ENCODE measurements at places on chromosomes 16 and 17.
A peak's percentile ranks its signal among the peaks of the same experiment; 100 is the strongest.

- DNase-seq = peak; percentile 91
Measured at GRCh38 chr17:50440172-50440837, 14.3 kb downstream of the ACSF2 start.

DNA sequence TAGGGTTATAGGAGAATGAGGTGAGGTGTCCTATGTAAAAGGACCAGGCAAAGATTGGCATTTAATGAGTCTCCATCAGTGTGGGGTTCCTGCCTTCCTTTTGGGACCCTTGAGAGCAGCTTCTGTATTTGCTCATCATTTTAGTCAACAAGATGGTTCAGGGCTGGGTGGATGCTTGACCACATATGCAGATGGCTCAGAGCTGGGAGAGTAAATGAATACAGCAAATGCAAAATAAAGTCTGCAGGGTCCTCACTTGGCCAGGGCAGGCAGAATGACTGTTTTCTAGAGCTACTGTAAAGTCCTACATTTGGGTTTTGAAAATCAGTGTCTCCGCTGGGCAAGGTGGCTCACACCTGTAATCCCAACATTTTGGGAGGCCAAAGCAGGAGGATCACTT lies 57.2 kb upstream of the ETV4 start:
- no peak for DNase-seq

DNA sequence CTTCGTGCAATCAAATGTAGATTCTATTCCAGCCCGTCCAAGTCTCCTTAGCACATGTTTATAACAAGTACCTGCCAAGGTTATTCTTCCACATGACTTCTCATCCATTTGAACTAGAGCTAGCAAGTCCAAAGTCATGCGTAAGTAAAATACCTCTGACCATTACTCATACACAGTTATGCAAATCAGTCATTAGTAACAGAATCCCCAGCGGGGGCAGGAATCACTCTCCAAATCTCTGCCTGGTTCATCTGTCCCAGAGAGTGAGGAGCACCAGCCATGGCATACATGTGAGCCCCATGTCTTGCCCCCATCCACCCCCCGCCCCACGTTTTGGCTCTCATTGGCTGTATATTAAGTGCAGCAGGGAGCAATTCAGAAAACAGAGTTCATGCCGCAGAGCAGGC lies 27.7 kb downstream of the SRL start:
- no peak for DNase-seq

GRCh38 chr16:80283466-80284392 lies 257.1 kb upstream of the DYNLRB2 start:
- no peak for DNase-seq

- DNase-seq = no peak
Measured at GRCh38 chr16:70430667-70431536, 8.0 kb downstream of the ST3GAL2 start.

GRCh38 chr17:68305142-68305541 lies 13.8 kb downstream of the ARSG start:
- no peak for DNase-seq

- no peak for DNase-seq
Measured at GRCh38 chr17:38361694-38362465, 10.2 kb downstream of the SOCS7 start.

DNA sequence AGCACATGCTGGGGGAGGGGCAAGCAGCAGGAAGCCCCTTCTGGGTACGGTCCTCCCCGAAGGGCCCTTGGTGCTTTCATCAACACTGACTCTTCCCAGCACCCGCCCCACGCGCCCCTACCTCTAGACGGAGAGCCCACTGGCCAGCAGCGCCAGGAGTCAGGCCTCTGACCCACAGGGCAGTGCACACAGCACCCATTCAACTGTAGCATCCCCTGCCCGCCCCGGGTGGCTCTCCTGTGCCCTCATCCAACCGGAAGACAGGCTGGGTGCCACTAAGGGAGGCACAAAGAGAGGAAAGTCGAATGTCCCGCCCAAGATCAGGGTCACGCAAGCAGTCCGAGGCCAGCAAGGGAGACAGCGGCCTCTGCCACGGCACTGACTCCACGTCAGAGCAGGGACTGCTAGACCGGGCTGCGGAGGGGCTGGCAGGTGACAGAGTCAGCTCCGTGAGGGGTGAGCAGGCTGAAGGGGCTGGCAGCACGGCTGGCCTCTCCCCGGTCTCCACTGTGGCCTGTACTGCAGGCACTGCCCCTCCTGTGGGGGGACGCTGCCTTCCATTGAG lies 9.8 kb downstream of the MSRB1 start:
- peak; percentile 61 for DNase-seq

GRCh38 chr17:4309897-4310296 lies 46.1 kb upstream of the ANKFY1 start:
- DNase-seq = no peak

DNA sequence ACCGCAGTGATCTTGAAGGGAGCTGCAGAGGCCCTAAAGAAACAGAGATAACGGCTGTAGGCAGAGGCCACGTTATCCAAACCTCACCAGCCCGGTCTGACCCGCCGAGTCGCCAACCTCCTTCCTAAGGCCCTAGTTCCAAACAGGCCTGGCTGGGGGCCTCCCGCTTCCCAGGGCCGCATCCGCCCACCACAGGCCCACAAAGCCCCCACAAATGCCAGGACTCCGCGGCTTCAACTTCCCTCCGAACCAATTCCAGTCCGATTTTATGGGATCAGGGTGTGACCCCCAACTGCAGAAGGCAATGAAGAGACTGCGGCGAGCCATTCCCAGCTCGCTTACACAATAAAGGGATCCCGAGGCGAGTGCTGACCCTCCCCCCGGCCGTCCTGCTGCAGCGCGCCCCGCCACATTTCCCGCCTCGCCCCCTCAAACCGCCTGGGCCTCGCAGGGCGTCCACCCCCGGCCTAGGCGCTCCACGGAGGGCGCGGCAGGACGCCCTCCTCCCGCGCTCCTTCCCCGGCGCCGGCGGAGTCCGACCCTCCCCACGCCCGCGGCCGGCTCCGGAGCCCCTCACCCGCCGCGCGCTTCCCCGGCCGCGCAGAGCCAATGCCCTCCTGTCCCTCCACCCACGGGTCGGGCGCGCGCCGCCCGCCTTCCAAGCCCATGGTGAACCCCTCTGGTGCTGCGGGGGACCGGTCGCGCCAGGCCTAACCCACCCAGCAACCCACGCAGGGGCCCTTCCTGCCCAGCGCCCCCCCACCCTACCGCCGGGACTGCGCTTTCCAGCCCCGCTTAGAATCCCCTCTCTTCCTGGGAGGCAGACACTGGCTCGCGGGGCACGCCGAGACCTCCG lies 926 bp downstream of the MYH10 start:
- peak; percentile 54 for DNase-seq

DNA sequence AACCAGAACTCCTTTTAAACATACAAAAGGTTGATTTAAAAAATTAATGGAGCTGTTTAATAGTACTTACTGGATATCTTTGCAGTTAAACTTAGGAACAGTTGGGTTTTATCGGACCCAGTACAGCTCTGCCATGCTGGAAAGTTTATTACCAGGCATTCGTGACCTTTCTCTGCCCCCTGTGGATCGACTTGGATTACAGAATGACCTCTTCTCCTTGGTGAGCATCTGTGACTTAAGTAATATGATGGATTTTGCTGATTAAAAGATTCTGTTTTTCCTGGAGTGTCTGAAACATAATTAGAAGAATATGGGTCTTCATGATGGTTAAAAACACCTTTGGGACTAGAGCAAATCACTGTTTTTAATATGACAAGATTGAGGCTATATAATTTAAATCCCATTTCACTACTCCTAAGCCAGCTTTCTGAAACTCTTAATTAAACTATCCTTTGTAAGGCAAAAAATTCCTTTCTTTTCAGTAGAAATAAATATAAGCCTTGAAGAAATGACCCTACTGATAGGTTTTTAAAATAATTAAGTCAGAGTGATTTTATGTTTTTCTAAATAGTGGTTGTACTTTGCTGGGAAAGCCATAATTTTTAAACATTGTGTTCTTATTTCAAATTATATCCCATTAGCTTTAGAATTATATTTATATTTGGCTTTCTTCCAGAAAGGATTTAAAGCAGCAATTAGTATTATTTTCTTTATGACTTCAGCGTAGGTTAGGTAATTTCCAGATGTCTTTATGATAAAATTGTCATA lies 45.7 kb upstream of the KPNB1 start:
- DNase-seq = no peak

GRCh38 chr17:47992216-47992615 lies 21.3 kb downstream of the CDK5RAP3 start:
- DNase-seq = no peak

DNA sequence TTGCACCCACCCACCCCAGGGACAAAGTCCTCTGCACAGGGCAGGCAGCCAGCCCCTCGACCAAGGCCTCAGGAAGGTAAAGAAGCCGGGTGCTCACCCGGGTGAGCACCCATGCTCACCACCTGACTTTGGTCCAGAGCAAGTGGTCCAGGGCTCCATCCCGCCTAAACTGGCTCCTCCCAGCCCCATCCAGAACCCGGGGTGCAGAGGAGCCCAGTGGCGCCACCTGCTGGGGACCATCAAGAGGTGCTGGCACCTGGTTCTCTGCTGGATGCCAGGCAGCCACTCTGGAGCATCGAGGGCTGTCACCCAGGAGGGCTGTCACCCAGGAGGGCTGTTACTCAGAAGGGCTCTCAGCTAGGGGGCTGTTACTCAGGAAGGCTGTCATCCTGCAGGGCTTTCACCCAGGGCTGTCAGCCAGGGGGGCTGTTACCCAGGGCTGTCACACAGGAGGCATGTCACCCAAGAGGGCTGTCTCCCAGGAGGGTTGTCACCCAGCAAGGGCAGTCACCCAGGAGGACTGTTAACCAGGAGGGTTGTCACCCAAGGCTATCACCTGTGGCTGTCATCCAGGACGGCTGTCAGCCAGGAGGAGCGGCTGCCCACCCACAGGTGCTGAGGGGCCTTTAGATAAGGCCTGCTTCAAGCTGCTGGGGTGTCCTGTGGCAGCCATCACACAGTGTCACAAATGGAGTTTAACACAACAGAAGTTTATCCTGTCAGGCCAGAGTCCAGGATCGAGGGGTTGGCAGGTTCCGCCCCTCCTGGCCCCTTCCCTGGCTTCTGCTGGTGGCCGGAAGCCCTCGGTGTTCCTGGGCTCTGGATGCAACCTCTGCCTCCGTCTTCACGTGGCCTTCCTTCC lies 98.5 kb downstream of the TNFRSF13B start:
- DNase-seq = peak; percentile 47

DNA sequence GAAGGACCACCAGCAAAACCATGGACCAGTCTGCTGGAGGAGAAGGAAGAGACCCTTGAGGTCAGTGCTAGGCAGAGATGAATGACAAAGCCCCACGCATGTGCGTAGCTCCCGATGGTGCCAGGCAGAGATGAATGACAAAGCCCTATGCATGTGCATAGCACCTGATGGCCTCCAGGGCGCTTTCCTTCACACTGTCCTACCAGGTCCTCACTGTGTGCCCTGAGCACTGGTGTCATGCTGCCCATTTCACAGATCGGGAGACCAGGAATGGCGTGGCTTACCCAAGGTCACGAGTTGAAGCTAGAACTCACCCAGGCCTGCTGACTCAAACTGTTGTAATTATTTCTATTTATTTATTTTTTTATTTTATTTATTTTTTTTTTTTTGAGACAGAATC lies 149.6 kb downstream of the KATNIP start:
- DNase-seq = no peak

GRCh38 chr16:64365448-64365931 lies 756.4 kb downstream of the CDH11 start:
- DNase-seq = no peak

GRCh38 chr16:86524029-86524428 lies 13.7 kb downstream of the FOXF1 start:
- no peak for DNase-seq

GRCh38 chr16:70470141-70470926 lies 15.9 kb downstream of the FCSK start:
- DNase-seq = no peak

DNA sequence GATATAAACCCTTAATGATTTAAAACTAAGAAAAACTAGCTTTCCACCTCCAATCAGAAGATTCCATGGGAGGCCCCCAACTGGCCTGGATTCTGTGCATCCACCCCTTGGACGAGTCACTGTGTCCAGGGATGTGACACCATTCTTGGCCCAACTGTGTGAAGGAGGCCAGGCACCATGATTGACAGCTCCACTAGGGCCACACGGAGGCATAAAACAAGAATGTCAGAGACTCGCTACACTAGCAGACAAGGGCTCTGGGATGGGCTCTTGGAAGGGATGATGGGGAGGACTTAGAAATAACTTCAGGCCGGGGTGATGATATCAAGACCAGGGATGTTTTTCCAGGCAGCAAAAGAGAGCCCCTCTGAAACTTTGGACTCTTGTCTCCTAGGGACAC lies 117.8 kb upstream of the GNAO1 start:
- DNase-seq = no peak

GRCh38 chr17:76000016-76000754 lies 470 bp upstream of the CDK3 start:
- peak; percentile 61 for DNase-seq

- DNase-seq = no peak
Measured at GRCh38 chr16:89114159-89114981, 20.7 kb downstream of the ACSF3 start.

- peak; percentile 52 for DNase-seq
Measured at GRCh38 chr17:58120195-58120822, 27.9 kb upstream of the OR4D1 start.

DNA sequence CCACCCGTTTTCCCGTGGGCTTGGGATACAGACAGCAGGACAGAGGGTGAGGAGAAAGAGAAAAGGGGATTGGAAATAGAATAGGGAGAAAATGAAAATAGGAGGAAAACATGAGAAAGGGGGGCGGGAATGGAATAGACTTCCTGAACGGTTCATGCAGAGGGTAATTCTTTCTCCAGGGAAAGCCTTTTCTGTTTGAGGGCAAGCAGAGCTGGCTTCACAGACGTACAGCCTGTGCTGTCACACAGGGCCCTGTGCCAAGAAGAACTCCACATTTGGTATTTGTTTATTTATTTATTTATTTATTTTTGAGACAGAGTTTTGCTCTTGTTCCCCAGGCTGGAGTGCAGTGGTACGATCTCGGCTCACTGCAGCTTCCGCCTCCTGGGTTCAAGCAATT lies 12.0 kb downstream of the MILR1 start:
- DNase-seq = no peak

DNA sequence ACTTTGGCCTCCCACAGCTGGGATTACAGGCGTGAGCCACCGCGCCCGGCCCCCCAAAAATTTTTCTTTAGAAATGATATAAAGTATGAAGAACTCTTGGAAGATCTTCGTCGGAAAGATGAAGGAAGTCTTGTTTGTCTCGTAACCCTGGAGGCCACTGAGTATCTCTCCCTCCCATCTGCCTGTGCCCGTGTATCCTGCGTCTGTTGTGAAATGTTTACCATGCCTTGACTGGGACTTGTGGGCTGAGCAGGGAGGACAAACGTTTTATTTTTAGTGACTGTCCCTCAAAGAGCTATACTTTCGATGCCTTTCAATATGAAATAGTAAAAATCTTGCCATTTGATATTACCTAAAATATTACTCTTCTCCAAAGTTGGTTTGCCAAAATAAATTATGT lies 121.2 kb downstream of the RPTOR start:
- no peak for DNase-seq
